ENCODE measurements at places on chromosomes 16 and 17.
A peak's percentile ranks its signal among the peaks of the same experiment; 100 is the strongest.

- DNase-seq = no peak
Observed at GRCh38 chr17:16977932-16978331, 6.0 kb upstream of the TNFRSF13B start.

GRCh38 chr17:58204796-58205195, 12.3 kb downstream of the EPX start:
- DNase-seq = no peak

GRCh38 chr17:41895617-41896016, 23.1 kb downstream of the ACLY start:
- no peak for DNase-seq

GRCh38 chr17:28747051-28747691, 3.4 kb downstream of the TRAF4 start:
- DNase-seq = no peak

- no peak for DNase-seq
Observed at GRCh38 chr16:17258848-17259713, 211.7 kb downstream of the XYLT1 start.

DNA sequence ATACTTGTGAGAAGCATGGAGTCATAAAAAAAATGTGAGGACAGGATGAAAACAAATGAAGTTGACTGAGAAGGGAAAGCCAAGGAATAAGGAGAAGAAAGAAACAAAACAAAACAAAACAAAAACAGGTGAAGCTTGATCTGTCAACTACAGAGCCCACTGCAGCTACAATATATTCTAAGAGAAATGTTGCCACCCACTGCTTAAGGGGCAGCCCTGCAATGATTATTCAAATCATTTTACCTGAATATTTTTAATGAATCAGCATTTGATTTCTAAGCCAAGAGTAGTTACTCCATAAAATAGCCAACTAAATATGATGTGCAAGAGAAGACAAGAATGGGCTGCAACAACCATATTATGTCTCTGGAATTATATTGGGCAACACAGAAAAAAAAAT, 252.0 kb upstream of the KIF2B start:
- DNase-seq = no peak

DNA sequence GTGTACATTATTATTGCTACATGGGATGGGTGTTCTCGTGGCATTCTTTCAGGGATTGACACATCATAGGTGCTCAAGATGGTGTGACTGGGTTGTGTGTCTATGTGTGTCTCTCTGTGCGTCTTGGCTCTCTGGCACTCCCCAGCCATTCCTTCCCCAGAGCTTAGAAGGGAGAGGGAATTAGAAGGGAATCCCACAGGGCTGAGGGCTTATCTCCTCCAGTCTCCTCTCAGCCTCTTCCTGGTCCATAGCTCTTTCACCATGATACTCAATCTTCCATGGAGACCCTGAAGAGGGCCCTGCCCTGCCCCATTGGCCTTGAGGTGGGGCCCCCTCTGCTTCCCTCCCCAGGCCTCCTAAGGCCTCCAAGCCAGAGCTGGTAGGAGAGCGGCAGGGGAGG, 52.0 kb downstream of the MRM1 start:
- no peak for DNase-seq

DNA sequence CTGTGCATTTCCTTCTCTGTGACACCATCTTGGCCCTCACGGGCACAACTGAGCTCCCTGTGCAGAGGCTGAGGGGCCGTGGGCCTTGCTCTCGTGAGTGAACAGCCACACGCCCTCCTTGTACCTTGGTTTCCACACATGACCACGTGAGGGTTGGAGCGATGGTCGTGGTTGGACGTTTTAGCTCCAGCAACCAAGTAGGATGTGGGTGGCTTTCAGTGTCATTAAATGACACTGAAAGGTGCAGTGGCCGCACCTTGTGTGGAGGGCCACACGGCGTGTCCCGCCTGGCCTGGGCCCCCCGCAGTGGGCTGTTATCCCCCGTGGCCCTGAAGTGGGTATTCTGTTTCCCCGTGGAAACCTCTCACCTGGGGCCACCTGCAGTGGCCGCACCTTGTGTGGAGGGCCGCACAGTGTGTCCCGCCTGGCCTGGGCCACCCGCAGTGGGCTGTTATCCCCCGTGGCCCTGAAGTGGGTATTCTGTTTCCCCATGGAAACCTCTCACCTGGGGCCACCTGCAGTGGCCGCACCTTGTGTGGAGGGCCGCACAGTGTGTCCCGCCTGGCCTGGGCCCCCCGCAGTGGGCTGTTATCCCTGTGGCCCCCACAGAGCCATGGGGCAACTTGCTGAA, 28.2 kb downstream of the ACSF3 start:
- no peak for DNase-seq

GRCh38 chr17:31587462-31587861, 196.0 kb downstream of the RAB11FIP4 start:
- no peak for DNase-seq

DNA sequence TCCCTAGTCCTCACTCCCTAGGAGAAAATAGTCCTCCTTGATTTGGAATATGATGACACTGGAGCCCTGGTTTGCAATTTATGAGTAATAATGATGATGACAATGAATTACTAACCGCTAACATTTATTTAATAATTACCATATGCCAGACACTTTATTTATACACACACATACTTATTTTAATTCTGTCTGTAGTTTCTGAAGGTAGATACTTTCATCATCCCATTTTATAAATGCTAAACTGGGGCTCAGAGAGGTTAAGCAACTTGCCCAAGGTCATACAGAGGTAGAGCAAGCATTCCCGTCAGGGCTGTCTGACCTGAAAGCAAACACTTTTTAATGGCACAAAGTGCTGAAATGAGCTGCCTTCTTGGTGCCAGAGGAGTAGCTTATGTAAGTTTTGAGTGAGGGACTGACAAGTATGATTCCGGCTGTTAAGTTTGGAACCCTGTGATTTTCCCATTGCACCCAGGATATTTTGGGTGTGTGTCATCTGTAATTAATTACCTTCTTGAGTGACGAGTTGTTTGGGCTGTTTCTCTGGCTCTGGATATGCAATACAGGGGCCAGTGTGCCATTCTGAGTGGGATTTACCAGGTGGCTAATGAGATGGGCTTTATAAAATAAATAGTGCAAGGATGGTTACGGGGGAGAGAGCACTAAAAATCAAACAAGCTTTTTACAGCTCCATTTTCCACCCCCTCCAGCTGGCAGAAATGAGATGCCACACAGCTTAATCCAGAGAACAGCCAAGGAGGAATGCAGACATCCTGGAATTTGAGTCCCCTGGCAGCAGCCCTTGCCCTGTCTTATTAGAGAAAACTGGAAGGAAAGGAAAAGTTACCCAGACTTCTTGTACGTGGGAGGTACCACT, 211.8 kb downstream of the SNX29 start:
- no peak for DNase-seq

DNA sequence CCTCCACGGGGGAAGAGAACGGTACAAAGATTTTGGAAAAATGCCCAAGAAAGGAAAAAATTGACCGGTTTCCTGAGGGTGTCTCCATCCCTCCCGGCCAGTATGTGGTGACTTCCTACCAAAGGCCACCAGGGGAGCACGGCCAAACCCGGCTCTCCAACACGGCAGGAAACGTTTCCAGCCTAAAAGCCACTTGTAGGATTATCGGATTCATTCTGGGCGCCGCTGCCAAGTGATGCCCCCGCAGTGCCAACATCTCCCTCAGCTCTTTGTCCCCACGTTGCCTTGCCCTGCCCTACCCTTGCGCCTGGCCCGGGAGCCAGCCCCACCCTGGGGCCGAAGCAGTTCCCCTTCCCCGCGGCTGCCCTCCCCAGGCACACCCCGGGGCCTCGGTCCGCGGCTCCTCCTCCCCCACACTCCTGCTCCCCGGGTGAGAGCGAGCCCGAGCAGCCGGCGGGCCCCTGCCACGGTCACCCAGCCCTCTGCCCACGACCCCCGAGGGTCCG, 688 bp downstream of the CRK start:
- DNase-seq = peak; percentile 26

GRCh38 chr16:68656751-68657150, 11.6 kb downstream of the CDH3 start:
- no peak for DNase-seq

DNA sequence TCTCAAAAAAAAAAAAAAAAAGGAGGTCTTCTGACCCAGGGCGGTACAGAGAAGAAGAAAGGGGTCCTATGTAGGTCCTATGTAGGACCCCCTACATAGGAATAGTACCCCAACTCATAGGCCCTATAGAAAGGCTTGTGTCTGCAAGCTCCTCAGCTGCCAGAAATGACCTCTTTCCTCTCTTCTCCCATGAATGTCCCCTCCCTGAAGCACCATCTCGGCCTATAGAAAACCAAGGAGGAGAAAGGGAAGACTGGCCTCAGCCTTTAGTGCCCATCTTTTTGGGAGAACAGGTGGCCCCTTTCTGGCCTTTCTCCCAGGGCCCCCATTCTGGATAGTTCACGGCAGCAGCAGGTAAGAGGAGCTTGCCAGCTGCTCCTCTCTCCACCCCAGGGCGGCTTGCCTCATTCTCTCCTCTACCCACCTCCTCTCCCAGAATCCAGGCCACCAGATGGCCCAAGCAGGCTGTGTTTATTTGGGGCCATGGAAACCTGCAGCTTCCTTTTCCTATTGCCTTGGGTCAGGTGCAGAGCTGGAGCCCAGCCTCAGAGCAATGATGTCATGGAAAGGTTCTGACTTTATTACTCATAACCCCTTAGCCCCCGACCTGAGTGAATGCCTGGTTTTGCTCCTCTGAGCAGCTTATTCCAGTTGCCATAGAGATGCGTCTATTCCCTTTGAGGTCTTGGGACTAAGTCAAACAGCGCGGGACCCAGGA, 1.6 kb upstream of the MRPL58 start:
- DNase-seq = no peak

DNA sequence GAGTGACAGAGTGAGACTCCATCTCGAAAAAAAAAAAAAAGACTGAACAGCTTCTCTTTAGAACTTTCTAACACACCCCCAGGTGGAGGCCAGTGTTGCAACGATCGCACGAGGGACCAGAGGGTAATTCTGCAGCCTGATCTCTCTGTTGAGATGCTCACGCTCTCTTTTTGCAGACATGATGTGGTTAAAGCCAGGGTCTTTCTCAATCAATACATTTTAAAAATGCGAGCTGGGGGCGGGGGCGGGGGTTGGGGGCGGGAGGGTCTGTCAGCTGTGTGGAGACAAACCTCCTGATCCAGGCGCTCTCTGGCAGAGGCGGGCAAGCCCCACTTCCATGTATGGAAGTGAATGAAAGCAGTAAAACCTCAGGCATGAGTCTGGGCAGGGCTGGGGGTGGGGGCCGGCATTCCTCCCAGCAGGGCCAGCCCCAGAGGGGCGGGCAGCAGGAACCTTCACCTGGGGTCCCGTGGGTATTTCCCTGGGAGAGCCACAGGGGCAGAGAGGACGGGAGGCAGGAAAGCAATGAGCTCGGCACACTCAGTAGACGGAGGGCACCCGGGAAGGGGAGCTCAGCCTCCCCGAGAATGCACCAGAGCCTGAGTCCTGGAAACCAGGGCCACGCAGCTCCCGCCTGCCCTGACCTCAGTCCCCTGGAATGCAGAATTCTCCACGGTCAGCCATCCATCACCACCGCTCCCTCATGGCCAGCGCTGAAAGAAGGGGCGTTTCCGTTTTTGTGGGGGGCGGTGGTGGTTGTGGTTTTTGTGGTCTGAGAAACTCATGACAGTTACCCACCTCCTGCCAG, 28.0 kb downstream of the NXN start:
- DNase-seq = no peak

- DNase-seq = no peak
Observed at GRCh38 chr17:61340431-61341209, 59.0 kb upstream of the TBX2 start.

GRCh38 chr16:76854234-76854633, 336.8 kb upstream of the MON1B start:
- DNase-seq = no peak

DNA sequence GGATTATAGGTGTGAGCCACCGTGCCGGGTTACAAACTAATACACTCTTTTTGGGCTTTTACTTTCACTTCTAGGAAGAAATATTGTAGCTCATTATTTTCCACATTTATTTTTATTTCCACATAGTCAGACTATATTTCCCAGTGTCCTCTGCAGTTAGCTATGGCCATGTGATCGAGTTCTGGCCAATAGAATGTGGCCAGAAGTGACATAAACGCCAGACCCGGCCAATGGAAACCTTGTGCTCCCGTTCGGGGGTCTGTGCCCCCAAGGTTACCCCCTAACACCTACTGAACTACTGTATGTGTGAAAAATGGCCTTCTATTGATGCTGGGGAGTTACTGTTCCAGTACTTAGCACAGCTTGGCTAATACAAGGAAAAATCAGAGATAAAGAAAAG, 13.2 kb upstream of the RPTOR start:
- DNase-seq = no peak

DNA sequence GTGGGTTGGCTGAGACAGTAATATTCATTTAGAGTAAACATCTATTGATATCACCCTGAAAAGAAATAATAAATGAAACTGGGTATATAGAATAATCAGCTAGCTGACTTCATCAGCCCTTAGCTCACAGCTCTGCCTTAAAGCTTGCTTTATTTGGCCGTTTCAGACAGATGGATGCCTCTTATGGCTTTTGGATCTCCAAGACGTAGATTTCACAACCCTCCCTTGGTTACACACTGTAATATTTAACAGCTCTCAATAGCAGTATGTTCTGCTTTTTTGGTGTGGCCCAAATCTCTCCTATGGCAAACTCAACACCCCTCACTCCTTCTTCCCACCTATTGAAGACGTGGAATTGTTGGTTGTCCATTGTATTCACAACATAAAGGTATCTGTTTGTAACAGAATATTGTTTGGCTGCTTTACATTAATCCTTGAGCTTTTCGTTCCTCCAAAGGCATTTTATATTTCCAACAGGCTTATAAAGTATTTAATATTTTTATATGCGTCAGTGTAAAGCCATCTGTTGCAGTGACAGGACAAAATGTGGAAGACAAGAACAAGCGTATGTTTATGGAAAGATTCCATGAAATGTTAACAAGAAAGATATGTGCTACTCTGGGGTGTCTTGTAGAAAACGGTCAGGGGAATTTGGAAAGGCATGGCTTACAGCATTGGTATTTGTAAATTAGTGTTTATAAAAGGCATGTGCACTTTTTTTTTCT, 837.0 kb upstream of the RBFOX1 start:
- no peak for DNase-seq

DNA sequence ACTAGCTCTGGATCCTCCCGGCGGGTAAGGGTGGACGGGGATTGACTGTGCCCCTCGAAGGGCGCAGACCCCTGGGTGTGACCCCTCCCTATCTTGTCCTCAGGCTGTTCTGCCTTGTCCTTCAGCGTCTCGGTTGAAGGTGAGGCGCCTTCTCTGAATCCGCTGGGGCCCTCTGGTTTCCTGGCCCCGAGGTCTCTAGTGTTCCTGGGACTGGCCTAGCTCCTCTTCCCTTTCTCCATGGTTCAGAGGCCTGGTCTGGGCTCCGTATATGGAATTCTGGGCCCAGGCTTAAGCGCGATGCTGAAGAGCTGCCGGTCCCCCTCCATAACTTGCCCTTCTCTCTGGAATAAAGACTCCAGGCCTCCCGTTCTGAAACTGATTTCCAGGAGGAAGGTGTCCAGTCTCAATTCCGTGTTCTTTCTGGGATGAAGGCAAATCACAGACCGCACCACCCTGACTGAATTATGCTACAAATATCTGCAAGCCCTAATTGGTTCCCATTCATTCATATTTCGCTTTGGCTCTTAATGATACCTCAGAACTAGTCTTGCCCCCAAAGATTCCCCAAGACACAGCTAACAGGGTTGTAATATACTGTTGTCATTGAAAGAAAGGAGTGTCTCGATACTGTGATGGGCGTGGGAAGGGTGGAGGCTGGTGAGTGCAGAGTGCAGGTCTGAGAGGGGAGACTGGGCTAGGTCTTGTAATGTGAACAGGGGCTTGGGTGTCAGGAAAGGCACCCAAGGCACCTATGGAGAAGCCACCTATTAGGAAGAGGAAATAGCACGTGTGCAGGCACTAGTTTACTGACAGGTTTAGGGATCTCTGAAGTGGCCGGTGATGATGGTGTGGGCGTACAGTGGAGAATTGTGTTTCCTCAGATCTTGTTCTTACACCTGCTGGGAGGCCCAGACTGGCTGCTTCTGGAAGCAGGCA, 851 bp downstream of the EDC4 start:
- DNase-seq = no peak

Measured in central memory CD4-positive, alpha-beta T cell (primary cell).